ENCODE measurements at places on chromosomes 5 and 9.
A peak's percentile ranks its signal among the peaks of the same experiment; 100 is the strongest.

- DNase-seq: no peak
These were observed 158.8 kb upstream of the SPEF2 start for GRCh38 chr5:35458824-35459207.

DNA sequence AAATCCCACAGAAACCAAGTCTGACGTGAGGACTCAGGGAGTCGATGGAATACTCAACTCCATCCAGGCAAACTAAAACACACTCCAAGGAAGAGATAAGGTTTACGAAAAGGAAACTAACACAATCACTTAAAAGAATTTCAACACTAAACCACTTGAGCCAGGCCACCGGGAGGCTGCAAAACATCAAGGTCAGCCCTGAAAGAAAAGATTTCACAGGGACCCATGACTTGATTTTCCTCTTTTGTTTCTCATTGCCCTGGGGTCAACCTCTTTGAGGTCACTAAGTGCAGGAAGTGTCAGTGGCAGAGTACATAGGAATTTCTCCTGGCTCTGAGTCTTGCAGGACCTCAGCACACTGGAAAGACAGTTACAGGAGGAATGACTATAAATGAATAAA lies 77.8 kb upstream of the TARS1 start:
- no peak for DNase-seq

GRCh38 chr9:71795097-71795813 lies 26.9 kb upstream of the CEMIP2 start:
- DNase-seq: no peak

GRCh38 chr9:124675261-124676158 lies 95.6 kb downstream of the NR6A1 start:
- peak; percentile 23 for DNase-seq

GRCh38 chr5:140700177-140701144 lies at the start of gene ZMAT2:
TSS of gene ZMAT2 (plus strand) at chr5:140700447. CDS start at chr5:140700461, 14 bp downstream.
- peak; percentile 95 for DNase-seq

DNA sequence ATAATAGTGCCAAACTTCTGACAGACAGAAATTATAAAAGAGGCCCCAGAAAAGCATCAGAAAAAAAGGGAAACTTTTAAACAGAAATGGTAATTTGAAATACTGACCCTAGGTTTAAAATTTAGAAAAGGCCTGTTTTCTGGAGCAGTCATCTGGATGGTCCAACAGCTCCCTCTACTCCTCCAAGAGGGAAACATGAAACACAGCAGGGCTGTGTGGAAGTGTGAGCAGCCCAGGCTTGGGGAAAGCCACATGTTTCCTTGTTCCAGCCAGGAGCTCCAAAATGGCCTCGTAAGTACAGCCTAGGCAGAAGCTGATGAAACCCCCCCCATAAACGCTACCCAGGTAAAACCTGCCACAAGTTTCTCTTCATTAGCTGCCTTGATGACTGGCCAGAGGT lies 499.3 kb upstream of the ADAMTS16 start:
- DNase-seq: no peak

- DNase-seq: no peak
These were observed 122.3 kb downstream of the VAV2 start for GRCh38 chr9:133869674-133870405.

- DNase-seq: peak; percentile 10
These were observed 50.1 kb downstream of the ST8SIA4 start for GRCh38 chr5:100852988-100853449.

GRCh38 chr9:115941561-115942315 lies 211.9 kb upstream of the PAPPA start:
- DNase-seq: no peak

Data from AML-193 (cell line).